Hematopoietic multipotent progenitor cell treated with erythropoietin and hydrocortisone succinate and interleukin-3 and kit ligand, for 6 days (in vitro differentiated cells): ENCODE measurements at places on chromosomes 16 and 17.

GRCh38 chr17:17786998-17787397 is 49.8 kb downstream of the SREBF1 start:
- no peak for DNase-seq

- DNase-seq = no peak
Measured at GRCh38 chr16:89061590-89062380, 31.9 kb upstream of the ACSF3 start.

DNA sequence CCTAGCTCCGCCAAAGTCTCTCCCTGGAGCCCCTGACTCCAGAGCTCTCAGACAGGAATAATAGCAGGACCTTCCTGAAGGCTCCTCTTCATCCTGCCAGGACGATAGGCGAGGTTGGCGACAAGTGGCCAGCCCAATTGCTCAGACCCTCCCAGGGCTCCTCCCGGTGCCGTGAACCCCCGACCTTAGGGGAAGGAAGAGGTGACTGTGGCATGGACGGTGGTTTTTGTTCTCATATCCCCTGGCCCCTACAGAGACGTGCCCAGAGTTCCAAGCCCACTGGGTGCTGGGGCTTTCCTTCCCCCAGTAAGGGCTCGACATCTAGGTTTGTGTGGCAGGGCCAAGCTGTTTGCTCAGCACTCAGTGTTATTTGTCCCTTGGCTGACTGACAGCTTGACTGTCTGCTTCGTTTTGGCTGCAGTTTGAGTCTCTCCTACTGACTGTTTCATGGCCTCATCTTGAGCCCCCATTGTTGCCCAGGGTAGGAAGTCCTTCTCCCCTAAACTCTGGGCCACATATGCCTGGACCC is 4.6 kb upstream of the ADCY7 start:
- peak; percentile 55 for DNase-seq

- DNase-seq = no peak
Measured at GRCh38 chr16:69482410-69482991, 58.1 kb downstream of the CYB5B start.

DNA sequence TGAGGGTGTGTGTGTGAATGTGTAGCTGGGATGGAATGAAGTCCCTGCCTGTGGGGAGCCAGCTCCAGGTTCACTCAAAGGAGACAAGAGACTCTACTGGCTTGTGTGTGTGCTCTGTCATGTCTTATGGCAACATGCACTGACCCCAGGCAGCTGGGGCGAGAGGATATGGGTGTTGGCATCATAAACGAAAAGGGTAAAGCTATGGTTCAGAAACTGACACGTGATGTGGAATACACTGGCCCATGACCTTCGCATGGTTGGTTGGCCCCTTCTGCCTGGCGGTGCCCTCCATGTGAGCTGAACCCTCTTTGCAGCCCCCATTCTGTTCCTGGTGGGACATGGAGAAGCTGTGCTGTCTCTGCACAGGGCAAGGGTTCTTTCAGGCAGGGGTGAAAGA is 21.9 kb downstream of the ZNF750 start:
- no peak for DNase-seq

DNA sequence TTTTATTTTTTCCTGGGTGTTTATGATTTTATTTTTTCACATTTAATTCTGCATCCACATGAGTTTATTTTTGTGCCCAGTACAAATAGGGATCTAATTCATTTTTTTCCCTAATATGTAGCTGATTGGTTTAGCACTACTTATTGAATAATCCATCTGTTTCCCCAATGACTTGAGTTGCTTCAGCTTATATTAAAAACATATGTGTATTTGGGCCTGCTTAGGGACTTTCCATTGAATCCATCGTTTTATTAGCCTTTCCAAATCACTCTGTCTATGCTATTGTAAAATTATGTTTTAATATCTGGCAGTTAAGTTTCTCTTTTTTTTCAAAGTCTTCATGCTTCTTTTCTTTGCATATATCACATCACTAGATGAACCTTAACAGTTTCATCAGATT is 42.2 kb downstream of the WWP2 start:
- DNase-seq = no peak

DNA sequence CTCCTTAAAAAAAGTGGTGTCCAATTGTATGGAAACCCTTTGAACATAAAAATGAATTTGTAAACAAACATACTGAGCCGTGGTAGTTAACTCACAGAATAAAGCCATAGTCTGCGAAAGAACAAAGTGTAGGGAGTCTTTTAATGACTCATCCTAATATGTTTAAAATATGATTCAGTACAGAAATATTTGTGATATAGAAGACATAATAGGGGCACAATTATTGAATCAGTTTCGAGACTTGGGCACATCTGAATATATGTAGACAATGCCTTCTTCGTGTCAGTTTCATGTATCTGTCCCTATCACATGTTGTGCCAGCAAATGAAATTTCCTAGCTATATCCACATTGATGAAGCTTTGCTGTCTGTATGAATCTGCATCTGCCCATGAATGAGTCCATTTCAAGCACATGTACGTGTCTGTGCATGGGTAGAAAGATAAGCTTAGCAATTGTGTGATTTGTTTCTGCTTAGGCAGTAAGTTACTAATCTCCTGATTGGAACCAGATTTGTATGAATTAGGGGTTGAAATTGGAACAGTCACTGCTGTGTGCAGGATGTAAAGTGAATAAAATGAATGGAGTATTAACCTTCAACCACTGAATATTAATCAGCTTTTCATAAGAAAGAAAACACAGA is 112.5 kb upstream of the SOX9 start:
- no peak for DNase-seq

DNA sequence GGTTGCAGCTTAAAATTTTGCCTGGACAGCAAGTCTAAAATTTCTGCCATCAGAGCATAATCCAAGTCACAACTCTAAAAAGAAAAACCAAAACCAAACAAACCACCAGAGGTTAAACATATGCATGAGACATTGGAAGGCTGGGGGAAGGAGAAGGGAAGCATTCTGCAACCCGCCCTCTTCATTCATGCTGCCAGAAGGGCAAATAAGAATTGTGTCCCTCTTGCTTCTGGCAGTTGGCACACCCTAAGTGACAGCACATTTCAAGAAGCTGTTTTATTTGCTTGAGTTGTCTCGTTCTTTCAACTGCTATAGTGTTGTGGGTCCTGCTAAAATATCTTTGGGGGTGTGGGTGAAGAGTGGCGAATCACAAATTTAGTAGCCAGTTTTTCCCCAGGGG is 99.6 kb downstream of the SKAP1 start:
- no peak for DNase-seq

- DNase-seq = no peak
Measured at GRCh38 chr16:27790546-27791403, 240.8 kb downstream of the KATNIP start.

DNA sequence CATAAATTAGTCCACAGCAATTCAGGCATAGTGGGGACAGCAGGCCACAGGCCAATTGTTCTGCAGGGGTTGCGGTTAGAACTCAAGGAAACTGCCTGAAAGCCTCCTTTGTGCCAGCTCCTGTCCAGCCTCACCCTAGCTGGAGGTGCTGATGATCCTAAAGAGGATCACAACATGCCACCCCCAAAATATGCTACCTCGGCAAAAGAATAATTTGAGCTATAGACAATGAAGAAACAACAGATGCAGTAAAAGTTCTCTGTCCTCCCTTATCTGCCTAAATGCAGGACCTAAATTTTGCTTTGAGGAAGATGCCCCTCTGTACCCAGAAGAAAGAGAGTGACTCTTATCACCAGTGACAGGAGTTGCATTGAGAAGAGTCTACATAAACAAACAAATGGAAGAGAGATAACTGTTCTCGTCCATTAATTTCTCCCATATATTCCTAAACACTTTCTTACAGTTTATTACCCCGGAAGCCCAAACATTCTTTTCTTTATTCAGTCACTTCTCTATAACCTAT is 14.7 kb downstream of the ALOX15 start:
- DNase-seq = peak; percentile 66

- no peak for DNase-seq
Measured at GRCh38 chr16:57091200-57091974, 996 bp upstream of the CPNE2 start.

DNA sequence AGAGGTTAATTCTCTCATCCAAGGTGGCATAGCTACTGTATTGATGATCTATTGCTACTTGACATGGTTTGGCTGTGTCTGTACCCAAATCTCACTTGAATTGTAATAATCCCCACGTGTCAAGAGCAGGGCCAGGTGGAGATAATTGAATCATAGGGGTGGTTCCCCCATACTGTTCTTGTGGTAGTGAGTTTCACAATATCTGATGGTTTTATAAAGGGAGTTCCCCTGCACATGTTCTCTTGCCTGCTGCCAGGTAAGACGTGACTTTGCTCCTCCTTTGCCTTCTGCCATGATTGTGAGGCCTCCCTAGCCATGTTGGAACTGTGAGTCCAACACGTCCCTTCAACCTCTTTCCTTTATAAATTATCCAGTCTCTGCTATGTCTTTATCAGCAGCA is 22.9 kb upstream of the CPPED1 start:
- DNase-seq = no peak

GRCh38 chr17:81366648-81367047 is 28.6 kb upstream of the BAHCC1 start:
- DNase-seq = no peak

DNA sequence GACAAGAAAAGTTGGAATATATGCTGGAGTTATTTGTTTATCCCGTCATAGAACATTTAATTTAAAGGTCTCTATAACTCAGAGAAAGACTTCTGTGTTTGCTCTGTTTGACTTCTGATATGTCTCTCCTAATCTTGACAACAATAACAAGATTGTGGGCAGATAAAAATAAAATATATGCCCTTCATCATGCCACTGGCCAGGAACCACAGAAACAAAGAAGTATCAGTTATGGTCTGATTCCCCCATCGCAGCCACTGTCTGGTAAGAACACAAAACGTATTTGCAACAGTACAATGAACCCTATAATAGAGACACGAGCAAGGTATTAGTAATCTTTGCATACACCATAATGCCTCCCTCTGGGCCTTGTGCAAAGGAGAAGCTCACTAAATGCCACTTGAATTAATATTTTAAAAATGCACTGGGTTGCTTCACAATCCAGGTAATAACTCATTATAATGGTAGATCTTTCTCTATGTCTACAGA is 1498.3 kb downstream of the CDH11 start:
- no peak for DNase-seq

DNA sequence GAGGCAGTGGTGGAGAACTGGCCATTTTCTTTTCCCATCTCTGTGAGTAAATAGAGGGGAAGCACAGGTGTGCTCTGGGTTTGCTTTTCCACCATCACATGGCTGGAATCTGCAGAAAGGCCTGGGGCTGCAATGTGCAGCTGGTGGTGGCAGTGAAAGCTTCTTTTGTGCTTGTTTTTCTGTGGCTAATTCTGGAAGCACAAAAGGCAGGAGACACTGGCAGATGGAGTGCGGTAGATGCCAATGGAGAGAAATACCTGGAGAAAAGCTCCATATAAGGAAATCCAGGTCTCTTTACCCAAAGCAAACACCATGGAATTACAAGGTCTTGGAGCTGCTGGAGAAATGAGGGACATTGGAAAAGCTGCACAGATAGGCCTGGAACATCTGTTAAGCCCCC is 146.9 kb downstream of the HAPSTR1 start:
- DNase-seq = no peak

- no peak for DNase-seq
Measured at GRCh38 chr17:64218066-64218465, 45.0 kb downstream of the TEX2 start.

- DNase-seq = no peak
Measured at GRCh38 chr17:32583053-32583452, 96.3 kb downstream of the CDK5R1 start.

- DNase-seq = peak; percentile 1
Measured at GRCh38 chr16:82580298-82580890, 46.4 kb upstream of the CDH13 start.

DNA sequence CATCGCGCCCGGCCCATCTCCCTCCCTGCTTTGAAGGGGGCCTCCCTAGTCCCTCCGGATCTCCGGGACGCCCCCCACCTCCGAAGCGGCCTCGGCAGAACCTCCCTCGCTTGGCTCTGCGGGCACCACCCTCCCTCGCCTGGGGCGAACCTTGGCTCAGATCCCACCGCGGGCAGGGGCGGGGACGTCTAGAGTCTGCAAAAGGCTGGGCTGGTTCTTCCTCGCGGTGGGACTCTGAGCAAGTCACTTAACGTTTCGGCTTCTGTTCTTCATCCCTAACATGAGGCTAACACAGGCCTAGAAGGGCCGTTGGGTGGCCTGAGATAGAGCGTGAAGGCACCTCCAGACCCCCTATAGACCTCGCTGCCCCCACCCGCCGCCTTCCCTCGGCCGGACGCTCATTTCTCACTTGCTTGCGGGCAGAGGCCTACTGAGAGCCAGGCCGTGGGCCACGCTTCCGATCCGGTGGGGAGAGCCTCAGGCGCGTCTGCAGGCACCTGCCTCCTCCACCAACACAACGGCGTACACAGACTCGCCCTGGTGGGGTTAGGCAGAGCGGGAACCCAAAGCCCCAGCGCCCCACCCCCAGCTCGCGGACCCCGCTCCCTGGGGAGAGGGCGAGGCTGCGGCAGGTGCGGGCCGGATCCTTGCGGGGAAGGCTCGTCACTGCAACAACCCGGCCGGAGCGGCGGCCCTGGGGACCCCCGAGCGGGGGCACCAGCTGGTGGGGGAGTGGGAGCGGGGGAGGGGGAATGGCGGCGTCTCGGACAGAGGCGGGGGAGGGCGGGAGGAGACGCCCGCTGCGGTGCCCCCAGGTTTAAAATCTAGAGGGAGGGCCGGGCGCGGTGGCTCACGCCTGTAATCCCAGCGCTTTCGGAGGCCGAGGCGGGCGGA is 5.4 kb downstream of the MYO1C start:
- peak; percentile 95 for DNase-seq

DNA sequence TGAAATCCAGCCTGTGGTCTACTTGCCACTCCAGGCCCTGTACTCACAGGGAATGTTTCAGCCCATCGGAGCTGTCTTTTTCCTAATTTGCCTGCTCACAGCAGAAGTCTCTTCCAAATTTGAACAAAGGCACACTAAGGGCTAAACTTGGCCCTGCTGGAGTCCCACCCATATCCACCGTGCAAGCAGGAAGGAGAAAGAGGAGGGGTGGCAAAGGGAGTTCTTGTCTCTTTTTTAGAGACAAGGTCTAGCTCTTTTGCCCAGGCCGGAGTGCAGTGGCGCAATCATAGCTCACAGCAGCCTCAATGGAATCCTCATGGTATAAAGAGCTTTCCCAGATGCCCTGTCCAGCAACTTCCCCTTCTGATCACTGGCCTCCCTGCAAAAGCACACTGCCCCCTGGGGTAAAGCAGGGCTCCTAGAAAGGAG is 2.7 kb upstream of the PRM1 start:
- DNase-seq = no peak

DNA sequence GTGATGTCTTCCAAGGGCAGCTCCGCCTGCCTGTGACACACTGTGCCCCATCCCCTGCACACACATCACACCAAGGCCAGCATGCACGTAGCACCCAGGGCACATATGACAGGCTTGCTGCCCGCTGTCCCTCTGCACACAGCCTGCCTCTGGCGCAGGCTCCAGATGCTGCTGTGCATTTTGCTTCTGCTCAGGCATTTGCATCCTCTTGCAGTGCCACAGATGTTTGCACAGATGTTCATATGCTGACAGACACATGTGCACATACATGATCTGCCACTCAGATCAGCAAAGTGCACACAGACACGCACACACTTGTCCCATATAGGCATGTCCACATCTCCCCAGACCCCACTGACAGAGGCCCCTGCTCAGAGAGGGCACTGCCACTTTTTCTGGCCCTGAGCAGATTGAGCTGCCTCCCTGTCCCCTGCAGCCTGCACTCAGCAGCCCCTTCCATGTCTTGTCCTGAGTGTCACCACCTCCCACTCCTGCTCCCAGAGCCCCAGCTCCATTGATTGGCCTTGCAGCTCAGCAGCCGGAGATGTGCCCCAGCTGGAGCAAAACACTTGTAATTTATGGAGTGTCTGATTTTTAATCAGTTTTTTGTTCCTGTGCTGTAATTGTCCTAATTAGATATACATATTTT is 115.1 kb upstream of the RPL38 start:
- no peak for DNase-seq
